ENCODE measurements at places on chromosomes 7 and 10.

DNA sequence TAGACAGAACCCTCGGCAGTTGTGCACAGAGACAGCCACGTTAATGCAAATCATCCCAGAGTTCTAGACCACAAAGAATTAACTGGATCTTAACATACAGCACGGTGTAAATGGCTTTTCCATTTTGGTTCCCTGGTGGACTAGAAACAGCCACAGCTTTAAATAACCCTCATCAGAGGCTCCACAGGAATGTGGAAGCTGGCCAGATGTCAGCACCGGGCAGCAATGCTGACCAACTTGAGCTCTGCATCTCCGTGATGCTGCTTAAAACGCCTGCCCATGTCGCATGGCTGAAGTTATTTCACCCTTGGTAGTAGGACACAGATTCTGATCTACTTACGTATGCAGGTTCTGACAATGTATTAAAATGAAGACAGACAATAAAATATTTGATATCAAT, 24.5 kb downstream of the RSU1 start:
- H3K36me3 ChIP-seq = peaks cover 39% of the 10 kb centered on the region
- no peak overlapping the region for H3K4me3 ChIP-seq
- no peaks in the 10 kb centered on the region for H3K27me3 ChIP-seq
- H3K4me1 ChIP-seq = peaks cover 8% of the 10 kb centered on the region
- DNase-seq = no peak

GRCh38 chr10:77643795-77644468, 6.3 kb upstream of the KCNMA1 start:
- peaks cover 27% of the 10 kb centered on the region for H3K27me3 ChIP-seq
- no peak for DNase-seq
- H3K4me3 ChIP-seq = no peak overlapping the region
- H3K27ac ChIP-seq = no peak overlapping the region

GRCh38 chr10:126130271-126130710, 233.9 kb downstream of the FANK1 start:
- no peak overlapping the region for H3K27ac ChIP-seq
- no peaks in the 10 kb centered on the region for H3K36me3 ChIP-seq
- no peak for DNase-seq
- H3K4me3 ChIP-seq = no peak overlapping the region

DNA sequence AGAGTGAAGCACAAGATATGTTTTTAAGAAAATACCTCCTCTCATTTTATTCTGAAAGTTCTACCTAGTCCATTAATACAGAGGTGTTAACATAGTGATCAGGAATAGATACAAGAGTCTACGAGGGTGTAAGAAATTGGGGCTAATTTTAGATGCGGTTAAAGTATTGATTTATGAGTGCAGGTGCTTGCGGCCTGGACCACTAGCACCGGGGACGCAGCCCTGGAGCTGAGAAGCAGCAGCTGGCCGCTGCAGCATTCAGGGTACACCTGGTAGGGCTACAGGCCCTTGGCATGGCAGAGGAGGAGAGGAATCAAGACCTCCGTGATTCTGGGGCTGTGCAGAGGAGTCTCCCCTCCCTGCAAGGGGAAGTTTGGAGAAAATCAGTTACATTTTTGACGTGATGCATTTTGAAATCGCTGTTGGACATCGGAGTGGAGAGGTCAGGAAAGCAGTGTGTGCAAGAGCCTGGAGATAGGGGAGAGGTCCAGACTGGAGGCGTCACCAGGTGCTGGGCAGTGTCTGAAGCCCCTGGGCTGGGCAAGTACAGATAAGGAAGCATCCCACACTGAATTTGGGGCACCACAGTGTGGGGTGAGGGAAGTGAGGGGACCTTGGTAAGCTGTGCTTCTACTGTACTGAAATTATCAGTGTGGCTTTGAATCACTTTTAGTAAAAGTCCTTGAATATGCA, 112.3 kb downstream of the VWC2 start:
- peaks cover 4% of the 10 kb centered on the region for H3K27me3 ChIP-seq
- H3K36me3 ChIP-seq = no peaks in the 10 kb centered on the region
- no peak overlapping the region for H3K27ac ChIP-seq
- H3K4me1 ChIP-seq = no peaks in the 10 kb centered on the region
- no peak for DNase-seq

DNA sequence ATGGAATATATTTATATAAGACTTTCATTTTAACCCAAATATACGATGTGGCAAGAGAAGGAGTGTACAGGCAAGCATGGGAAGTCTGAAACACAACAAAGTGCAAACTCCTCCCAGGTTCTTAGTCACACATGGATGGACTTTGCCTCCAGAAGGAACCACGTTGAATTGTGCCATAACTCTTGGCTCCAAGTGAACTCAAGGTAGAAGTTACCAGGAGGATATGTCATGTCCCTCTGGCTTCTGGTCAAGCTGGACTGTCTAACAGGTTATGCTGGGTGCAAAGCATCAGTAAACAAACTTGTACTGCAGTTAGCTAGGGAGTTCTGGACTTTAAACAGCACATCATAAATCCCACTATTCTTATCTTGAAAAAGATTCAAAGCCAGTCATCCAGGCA, 328.3 kb upstream of the TEX47 start:
- no peak overlapping the region for H3K4me3 ChIP-seq
- no peaks in the 10 kb centered on the region for H3K4me1 ChIP-seq
- H3K36me3 ChIP-seq = no peaks in the 10 kb centered on the region
- no peak overlapping the region for H3K27ac ChIP-seq

DNA sequence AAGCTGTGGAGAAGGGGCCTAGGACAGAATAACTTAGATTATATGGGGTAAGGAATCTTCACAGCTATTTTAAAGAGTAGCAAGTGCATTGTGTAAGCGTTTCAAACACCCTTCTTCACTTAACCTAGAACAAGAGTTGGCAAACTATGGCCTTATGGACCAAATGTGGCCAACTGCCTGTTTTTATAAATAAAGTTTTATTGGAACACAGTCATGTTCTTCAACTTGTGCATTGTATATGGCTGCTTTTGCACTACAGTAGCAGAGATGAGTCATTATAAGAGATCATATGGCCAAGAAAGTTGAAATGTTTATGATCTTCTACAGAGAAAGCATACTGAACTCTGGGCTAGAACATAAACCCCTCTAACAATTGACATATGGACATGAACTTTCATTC, 187.8 kb downstream of the ETV1 start:
- no peaks in the 10 kb centered on the region for H3K4me1 ChIP-seq
- H3K36me3 ChIP-seq = no peaks in the 10 kb centered on the region
- no peak overlapping the region for H3K27ac ChIP-seq
- H3K27me3 ChIP-seq = no peaks in the 10 kb centered on the region
- H3K4me3 ChIP-seq = no peak overlapping the region

DNA sequence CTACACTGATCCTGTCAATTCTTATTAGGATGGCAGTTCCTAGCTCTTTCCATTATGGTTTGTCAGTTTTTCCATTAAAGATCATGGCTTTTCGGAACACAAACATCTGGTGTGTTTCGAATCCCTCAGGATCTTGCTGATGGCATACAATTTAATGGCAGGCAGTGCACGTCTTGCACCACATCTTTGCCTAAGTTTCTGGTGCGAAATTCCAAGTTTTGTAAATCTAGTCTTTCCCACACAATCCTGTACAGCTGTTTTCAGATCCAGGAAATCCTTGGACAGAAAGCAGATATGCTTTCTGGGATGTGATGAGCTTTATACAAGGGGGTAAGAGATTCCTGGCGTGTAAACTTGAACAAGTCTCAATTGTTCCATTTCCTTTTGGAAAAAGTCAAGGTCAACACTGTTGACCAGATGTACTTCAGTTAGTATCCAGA, 224.3 kb upstream of the PHYHIPL start:
- no peaks in the 10 kb centered on the region for H3K4me1 ChIP-seq
- no peaks in the 10 kb centered on the region for H3K36me3 ChIP-seq
- H3K4me3 ChIP-seq = no peak overlapping the region
- no peak for DNase-seq

GRCh38 chr7:101376601-101377000, 13.9 kb downstream of the COL26A1 start:
- H3K4me3 ChIP-seq = no peak overlapping the region
- H3K4me1 ChIP-seq = no peaks in the 10 kb centered on the region
- H3K27me3 ChIP-seq = peaks cover 17% of the 10 kb centered on the region
- H3K27ac ChIP-seq = no peak overlapping the region
- DNase-seq = no peak
- no peaks in the 10 kb centered on the region for H3K36me3 ChIP-seq

GRCh38 chr10:122566632-122567031, 6.1 kb downstream of the DMBT1 start:
- H3K4me3 ChIP-seq = no peak overlapping the region
- no peaks in the 10 kb centered on the region for H3K36me3 ChIP-seq
- H3K27me3 ChIP-seq = peaks cover 39% of the 10 kb centered on the region

DNA sequence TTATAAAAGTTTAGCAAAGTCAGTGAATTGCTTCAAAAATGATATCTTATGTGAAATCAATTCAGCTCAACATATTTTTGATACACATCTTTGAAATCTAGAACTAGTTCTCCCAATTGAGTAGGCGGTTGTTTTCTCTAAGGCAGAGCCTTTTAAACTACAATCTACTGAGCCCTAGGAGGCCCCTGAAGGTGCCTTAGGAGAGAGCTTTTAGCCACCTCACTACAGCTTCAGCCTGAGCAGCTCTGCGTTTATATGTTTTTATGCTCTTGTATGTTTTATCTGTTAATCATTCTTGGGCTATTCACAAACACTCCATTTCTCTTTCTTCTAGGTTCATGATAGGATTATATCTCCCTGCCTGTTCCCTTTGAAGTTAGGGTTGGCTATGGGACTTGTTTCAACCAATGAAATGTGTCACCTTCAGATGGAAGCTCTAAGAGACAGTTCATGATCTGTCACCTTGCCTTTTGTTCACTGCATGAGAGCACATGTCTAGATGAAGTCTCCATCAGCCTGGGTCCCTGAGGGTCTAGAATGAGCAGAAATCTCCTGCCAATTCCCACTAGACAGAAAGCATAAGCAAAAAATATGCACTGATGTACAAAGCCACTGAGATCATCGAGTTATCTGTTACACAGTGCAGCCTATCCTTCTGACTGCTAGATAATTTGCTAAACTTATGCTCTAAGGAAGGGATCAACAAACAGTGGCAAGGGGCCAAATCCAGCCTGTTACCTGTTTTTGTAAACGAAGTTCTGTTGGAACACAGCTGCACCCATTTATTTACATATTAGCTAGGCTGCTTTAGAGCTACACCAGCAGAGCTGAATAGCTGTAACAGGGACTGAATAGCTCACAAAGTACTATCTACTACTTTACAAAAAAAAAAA, 128.5 kb upstream of the CDK1 start:
- H3K27ac ChIP-seq = no peak overlapping the region
- no peak overlapping the region for H3K4me3 ChIP-seq
- DNase-seq = no peak
- H3K27me3 ChIP-seq = no peaks in the 10 kb centered on the region
- no peaks in the 10 kb centered on the region for H3K36me3 ChIP-seq

DNA sequence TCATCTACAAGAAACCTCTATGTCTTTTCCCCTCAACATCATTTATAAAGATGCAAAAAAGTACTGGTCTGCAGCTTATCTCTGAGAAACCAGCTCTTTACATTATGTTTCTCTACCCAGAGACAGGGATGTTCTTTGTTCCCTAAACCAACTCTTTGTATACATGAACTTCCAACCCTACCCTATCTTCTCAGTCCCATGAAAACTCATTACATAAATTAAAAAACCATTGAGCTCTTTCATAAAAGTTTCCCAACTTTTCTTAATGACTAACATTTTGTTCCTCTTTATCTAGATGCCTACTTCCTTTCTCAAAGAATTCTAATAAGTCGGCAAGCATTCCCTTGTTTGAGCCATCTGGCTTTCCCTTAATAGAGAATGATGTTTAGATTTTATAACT, 192.8 kb upstream of the AGK start:
- no peak overlapping the region for H3K4me3 ChIP-seq
- DNase-seq = no peak
- H3K27ac ChIP-seq = no peak overlapping the region
- H3K27me3 ChIP-seq = peaks cover 5% of the 10 kb centered on the region

DNA sequence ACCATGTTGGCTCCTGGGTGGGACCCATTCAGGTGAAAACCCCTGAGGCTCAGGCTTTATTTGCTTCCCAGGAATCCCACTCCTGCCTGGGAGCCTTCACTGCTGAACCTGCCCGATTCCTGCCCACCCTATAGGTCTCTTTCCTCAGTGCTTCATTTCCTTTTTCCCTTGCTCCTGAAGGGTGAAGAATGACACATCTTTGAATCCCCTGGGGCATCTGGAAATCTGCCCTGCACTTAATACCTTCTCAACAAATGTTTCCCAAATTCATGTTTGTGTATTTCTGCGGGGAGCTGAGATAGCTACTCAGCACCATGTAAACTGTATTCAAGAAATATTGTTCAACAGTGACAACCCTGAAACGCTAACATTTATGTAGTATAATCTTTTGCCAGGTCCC, 10.3 kb upstream of the PCBD1 start:
- H3K4me3 ChIP-seq = no peak overlapping the region
- H3K36me3 ChIP-seq = no peaks in the 10 kb centered on the region
- H3K4me1 ChIP-seq = no peaks in the 10 kb centered on the region

GRCh38 chr10:117348236-117348635, 27.0 kb downstream of the PDZD8 start:
- no peak overlapping the region for H3K4me3 ChIP-seq
- H3K4me1 ChIP-seq = peaks cover 42% of the 10 kb centered on the region
- no peak overlapping the region for H3K27ac ChIP-seq
- no peaks in the 10 kb centered on the region for H3K36me3 ChIP-seq
- DNase-seq = no peak

GRCh38 chr7:85186521-85187241, at the start of gene SEMA3D:
SEMA3D (minus strand) TSS chr7:85187056; CDS start chr7:85121891, 65,165 bp downstream.
- peaks cover 22% of the 10 kb centered on the region for H3K27me3 ChIP-seq
- H3K4me1 ChIP-seq = peaks cover 21% of the 10 kb centered on the region
- peak; percentile 61 for DNase-seq
- H3K4me3 ChIP-seq = peak within 1 kb of the TSS; percentile 83

GRCh38 chr10:2214805-2215204, 477.5 kb upstream of the ADARB2 start:
- H3K4me3 ChIP-seq = no peak overlapping the region
- DNase-seq = no peak

DNA sequence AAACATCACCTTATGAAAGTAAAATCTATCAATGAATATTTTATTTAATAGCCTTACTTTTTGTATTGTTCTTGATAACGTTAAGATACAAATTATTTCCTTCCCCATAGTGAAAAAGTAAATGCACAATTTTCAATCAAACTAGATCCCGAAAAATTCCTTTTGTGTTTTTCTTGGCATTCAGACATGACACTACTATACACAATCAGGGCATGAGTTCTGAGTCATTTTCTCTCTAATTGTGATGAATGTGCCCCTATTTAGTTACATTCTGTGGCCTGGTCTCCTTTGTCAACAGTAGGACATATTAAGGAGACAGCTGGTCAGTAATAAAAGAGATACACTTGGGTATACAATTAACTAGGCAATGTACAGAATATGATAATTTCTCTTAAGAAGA, 19.8 kb downstream of the COL1A2 start:
- H3K27ac ChIP-seq = no peak overlapping the region
- no peak for DNase-seq
- H3K4me1 ChIP-seq = peaks cover 6% of the 10 kb centered on the region
- no peaks in the 10 kb centered on the region for H3K36me3 ChIP-seq
- no peak overlapping the region for H3K4me3 ChIP-seq
